Activated naive CD8-positive, alpha-beta T cell treated with anti-CD3 and anti-CD28 coated beads, Interleukin-2, amount 50 U/mL, for 16 hours (primary cell): ENCODE measurements at places on chromosomes 13 and 19.

- DNase-seq: no peak
These were observed 531.7 kb downstream of the MYO16 start for GRCh38 chr13:109160887-109161669.

- DNase-seq: no peak
These were observed 7.0 kb downstream of the ZNF737 start for GRCh38 chr19:20558571-20558970.

- DNase-seq: no peak
These were observed 139.3 kb downstream of the TNFRSF19 start for GRCh38 chr13:23709536-23709935.

- no peak for DNase-seq
These were observed 16.0 kb upstream of the CCL25 start for GRCh38 chr19:8036434-8037099.

DNA sequence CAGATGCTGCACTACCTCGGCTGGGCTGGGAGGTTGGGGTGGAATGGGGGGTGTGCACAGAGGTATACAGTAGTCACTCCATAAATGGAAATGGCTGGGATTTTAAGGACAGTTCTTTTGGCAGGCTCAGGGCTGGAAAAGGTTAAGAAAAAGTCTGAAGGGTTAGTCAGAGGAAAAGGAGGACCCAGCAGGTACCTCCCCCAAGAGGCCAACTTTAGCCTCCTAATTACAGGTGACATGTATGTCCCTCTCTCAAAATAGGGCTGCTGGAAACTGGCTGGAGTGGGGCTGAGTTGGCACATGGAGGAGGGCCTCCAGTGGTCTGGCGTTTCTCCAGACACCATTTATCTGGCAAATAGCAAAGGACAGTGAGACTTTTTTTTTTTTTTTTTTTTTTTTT is 994 bp downstream of the CCDC194 start:
- no peak for DNase-seq

DNA sequence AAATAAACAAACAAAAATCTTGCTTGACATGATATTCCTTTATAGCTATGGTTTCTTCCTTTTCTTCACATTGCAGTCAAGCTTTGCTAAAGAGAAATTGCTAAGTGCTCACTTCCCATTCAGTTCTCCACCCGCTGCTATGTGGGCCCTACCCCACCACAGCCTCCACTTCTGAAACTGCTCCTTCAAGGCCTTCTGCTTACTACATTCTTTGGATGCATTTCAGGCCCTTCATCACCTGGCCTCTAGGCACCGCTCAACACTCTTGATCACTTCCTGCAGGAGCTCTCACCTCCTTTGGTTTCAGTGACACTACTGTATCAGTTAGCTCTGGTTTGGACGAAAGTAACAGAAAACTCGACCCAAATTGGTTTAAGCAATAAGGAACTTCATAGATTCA is 72.4 kb downstream of the KLF5 start:
- no peak for DNase-seq

DNA sequence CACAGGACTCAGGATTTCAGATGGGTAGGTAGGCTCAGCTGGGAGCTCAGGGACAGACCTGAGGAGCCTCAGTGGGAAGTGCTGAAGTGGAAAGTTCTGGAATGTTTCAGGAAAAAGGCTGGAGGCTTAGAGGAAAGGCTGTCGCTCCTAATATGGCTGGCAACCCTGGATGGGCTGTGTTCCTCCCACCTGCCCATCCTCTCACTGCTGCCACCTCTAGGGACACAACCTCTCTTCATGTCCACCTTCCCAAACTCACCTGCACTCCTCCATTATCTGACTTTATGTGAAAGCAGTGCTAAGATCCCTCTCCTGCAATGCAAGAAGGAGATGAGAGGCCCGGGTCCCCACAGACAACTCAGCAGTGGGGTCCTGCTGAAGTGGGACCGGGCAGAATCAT is 5.8 kb upstream of the CEACAM21 start:
- no peak for DNase-seq

GRCh38 chr13:50358231-50359040 is 343.2 kb downstream of the KCNRG start:
- no peak for DNase-seq

DNA sequence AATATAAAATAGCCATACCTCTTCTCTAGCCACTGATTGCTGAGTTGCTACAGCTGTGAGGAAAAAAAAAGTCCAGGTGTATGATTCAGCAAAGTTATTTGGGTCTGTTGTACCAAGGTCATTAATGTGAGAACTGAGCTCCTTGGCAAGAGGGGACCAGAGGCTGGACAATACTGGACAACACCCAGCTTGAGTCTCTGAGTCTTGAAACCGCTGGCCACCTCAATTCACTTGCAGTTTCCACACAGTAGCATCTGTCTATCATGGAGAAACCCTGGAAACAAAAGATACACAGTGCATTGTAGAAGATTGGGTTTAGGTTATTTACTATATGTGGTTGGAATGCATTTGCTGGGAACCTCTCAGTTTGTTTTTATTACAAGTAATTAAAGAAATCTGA is 60.4 kb downstream of the WDFY2 start:
- DNase-seq: no peak

DNA sequence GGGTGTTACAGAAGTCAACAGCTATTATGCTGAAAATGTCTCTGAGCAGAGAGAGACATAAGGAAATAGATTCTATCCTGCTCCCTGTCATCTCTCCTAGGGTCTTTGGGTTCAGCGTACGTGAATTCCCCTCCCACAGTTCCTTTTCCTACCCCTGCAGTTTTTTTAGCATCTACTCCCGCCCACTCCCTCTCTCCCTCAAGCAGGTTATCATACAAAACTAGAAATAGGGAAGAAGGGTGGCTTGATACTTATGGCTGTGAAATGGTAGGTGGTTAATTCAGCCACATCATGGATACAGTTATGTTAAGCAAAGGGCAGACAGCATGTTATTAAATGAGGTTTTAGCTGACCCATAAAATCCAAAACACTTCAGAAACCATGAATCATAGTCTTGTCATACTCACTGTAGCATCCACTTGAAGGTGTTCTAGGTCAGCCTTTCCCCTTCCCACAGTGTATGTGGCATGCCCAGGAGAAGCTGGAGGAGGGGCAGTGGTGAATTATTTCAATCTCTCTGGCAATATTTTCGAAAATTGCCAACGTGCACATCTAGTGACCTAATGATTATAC is 236.8 kb upstream of the SERP2 start:
- DNase-seq: no peak

DNA sequence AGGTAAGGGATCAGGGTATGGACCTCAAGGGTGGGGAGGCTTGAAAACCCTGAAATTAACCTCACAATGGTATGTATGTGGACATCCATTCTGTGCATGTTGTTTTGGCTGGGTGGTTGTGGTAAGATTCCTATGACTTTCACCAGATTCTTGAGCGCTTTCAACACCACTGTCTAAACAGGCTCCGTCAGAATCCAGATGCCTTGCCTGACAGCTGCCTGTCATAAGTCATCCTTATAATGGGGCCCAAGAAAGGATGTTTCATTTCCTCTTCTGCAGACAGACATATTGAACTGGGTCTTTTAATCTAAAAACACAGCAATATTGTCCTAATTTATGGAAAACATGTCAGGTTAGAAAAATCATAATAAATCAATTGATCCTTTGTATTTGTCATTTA is 41.3 kb downstream of the ALOX5AP start:
- no peak for DNase-seq

DNA sequence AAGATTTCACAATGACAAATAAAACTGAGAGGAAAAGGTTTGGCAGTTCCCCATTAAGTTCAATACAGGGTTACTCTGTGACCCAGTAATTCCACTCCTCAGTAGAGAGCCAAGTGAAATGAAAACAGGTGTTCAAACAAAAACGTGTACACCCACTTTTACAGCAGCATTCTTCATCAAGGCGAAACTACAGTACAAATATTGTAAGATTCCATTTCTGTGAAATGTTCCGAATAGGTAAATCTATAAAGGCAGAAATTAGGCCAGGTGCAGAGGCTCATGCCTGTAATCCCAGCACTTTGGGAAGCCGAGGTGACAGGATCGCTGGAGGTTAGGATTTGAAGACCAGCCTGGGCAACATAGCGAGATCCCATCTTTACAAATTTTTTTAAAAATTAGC is 8.9 kb upstream of the GDF15 start:
- DNase-seq: no peak

DNA sequence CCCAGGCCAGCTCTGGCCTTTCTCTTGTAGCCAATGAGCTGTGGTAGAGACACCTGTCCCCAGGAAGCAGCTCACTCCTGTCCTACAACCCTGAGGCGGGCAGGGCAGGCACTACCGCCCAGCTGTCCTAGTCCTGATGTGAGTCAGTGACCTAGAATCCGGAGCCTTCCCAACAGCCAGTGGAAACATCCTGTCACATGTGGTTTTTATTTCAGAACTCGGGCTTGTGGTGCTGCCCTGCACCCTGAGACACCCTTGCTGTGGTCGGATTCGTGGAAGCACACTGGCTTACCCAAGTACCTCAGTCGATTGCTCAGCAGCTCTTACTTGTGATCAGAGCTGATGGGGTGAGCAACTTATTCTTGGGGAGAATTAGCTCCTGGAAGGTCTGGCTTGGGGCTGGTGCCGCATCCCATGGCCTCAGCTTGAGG is 83.6 kb upstream of the ARHGEF7 start:
- DNase-seq: no peak

GRCh38 chr13:113653264-113654174 is 4.5 kb downstream of the ATP4B start:
- no peak for DNase-seq

DNA sequence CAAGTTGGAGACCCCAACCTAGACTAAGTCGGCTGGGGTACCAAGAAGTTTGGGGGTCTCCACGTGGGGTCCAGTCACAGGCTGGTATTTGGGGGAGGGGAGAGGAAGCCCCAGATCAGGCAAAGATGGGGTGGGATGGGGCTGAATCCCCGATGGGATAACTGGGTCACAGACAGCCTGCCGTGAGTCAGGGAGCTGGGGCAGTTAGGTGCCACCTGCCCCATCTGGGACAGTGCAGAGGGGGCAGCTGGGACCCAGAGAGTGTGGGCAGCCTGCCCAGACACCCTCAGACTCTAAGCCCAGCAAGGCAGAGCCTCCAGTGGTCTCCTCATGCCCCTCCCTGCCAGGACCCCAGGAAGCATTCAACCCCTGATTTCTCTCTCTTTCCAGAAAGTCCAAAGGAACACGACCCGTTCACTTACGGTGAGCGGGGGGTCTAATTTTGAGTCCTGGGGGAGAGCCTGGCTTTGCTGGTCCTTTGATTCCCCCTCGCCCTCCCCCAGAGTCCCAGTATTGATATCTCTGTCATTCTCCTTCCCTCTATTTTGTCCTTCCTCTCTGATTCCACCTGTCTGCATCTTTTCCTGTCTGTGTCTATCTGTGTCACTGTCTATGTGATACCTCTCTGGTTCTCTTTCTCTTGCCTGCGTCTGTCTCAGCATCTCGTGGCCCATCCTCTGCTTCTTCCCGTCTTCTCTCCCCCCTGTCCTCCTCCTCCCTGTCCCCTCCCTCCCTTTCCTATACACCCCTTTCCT is 1.8 kb downstream of the FXYD1 start:
- no peak for DNase-seq

GRCh38 chr19:11560404-11561051 is 1.5 kb upstream of the ELOF1 start:
- DNase-seq: peak; percentile 32

- DNase-seq: no peak
These were observed 1.3 kb downstream of the KLF16 start for GRCh38 chr19:1862068-1862423.

DNA sequence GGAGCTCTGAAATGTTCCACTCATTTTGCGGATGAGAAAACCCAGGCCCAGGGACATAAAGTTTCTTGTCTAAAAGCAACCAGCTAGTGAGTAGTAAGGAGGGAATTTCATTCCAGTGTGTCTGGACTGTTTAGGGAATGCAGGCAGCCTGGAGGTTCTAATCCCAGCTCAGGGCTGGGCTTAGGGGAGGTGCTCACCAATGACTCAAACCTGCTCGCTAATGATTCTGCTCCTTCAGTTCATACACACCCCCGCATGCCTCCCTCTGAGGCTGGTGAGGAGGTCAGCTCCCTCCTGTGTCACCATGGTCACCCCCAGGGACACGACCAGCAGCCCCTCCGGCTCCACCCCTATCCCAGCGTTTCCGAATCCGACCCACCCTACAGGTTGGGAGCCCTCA is 34.6 kb downstream of the CYP4F2 start:
- DNase-seq: no peak

- DNase-seq: no peak
These were observed 2474.2 kb downstream of the PCDH9 start for GRCh38 chr13:64755961-64756360.

DNA sequence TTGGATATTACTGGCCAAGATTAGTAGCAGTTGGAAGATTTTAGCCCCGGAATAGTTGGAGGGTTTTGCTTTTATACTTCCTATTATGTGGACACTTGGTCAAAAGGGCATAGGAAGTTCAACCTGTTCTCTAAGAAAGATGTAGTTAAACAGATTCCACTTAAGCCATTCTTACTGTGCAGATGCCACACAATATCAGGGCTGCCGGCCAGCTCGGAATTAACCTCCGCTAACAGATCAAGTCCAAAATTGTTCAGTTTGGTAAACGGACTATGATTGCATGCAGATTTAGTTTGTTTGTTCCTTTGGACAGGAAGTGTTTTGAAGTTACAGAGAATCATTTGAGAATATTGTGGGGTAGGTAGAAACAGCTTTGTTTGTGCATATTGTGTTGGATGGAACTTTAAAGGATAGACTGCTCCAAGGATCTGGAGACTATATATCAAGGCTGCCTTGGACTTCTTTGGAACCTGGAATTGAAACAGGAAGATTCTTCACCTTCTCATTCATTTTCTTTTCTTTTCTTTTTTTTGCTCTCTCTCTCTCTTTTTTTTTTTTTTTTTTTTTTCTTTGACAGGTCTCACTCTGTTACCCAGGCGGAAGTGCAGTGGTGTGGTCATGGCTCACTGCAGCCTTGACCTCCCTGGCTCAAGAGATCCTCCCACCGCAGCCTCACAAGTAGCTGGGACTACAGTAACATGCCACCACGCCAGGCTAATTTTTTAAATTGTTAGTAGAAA is 5.0 kb upstream of the SPRY2 start:
- DNase-seq: no peak

DNA sequence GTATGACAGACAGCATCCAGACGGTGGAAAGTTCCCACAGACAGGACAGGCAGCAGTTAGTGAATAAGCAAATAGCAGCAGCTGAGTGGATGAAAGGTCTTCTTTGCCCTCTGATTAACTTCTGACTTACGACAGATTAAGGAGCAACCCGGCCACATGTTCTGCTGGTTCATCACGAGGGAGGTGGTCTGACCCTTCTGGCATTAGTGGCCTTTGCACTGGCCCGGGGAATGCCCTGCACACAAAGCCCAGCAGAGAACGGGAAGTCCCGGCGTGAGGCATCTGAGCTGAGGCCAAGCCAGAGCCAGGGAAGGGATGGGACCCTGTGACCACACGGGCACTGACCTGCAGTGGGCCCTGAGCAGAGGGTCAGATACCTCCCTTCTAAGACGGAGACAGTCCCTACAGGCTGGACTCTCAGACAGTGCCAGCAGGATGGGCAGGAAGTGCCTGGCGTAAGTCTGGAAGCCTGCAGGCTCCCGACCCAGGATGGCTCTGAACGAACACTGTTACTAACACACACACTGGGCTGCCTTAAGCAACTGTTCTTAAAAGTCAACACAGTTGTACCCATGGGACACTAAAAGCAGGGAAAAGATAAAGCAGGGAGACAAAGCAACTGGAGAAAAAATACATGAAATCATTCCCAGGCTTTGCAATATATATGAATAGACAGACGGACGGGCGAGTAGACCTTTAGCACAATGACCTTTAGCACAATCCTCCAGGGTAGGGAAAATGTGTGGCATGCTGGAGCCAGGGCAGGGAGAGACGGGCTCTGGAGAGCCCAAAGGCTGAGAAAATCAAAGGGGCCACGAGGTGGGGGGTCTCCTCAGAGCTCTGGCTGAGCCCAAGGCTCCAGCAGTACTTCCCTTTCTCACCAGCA is 6.3 kb downstream of the C19orf12 start:
- DNase-seq: no peak

- DNase-seq: no peak
These were observed 25.3 kb upstream of the MIER2 start for GRCh38 chr19:369876-370275.
